GM12864 (cell line): ENCODE measurements at places on chromosomes 4 and X.

DNA sequence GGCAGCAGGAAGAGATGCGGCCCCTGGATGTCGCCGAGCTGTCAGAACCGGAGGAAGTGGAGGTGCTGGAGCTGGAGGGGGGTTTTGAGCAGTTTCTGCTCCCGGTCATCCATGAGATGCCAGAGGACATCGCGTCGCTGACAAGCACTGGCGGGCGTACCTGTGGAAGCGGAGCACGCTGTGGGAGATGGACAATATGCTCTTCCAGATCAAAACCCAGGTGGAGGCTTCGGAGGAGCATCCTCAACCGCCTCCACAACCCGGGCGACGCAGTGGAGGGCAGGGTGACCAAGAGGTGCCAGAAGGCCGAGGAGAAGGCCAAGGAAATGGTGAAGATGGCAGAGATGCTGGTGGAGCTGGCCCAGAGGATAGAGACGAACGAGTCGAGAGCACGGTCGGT, 7.6 kb upstream of the CCNQ start:
- no peak for DNase-seq

DNA sequence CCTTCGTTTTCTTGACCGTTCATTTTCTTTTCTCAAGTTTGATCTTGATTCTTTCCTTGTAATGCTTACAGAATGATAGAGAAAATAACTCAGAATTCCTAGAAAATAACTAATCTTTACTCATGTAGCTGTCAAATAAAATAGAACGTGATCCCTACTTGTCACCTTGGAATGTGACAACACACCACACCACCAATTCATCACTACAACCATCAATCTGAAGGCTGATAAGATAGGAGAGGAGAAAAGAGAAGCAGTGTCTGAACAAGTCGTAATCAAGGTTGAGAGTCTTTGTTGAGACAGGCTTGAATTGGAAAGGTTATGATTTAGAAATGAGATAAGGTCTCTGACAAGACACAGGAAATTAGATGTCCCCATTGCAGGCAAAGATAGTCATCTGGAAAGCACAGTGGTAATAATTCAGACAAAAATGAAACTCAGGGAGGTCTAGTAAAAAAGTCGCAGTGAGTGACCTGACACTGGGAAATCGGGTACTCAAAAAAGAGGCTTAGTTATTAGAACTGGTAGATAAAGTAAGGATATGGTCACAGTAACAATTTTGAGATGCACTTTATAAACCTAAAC, 456.2 kb downstream of the FAT4 start:
- DNase-seq, result no peak

- no peak for DNase-seq
Measured at GRCh38 chr4:74235135-74235534, 73.1 kb upstream of the EPGN start.

GRCh38 chrX:73817393-73818199, 254.6 kb downstream of the CHIC1 start:
- no peak for DNase-seq

DNA sequence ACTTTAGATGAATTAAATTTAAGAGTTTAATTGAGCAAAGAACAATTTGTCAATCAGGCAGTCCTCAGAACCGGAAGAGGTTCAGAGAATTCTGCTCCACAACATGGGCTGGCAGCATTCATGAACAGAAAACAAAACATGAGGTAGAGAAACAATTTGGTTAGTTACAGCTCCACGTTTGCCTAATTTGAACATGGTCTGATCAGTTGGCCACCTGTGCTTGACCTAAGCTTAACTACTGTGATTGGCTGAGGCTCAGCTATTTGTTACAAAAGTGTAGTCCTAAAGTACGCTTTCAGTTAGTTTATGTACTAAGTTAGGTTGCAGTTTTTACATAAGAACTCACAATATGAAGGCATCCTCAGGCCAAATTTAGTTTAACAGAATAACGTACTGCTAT, 258.6 kb downstream of the ADAM29 start:
- no peak for DNase-seq

- no peak for DNase-seq
Measured at GRCh38 chrX:40205471-40205870, 107.7 kb upstream of the BCOR start.

GRCh38 chrX:151039351-151039750, 56.2 kb downstream of the HMGB3 start:
- DNase-seq, result no peak

GRCh38 chrX:39577985-39578869, 519.5 kb downstream of the BCOR start:
- DNase-seq, result peak; percentile 27

DNA sequence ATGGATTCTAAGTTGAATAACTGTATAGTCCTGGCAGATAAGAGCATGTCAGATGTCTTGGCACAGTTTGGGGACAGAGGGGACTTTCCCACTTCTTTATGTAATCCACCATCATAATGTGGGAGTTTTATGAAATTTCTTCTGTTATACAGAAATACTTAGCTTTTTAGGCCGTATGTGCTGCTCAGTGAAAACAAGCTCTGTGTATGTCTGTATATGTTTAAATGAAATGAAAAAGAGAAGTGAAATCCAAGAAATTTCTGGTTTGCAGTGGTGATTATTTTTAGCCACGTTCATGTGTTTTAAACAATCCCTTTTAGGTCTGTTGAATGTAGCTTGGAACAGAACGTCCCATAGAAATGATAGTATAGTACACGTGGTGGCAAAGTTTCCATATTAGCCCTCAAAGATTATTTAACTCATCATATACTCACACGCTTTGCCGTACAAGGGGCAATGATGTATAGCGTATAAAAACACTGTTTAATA, 41.0 kb downstream of the GAB1 start:
- DNase-seq, result peak; percentile 64

DNA sequence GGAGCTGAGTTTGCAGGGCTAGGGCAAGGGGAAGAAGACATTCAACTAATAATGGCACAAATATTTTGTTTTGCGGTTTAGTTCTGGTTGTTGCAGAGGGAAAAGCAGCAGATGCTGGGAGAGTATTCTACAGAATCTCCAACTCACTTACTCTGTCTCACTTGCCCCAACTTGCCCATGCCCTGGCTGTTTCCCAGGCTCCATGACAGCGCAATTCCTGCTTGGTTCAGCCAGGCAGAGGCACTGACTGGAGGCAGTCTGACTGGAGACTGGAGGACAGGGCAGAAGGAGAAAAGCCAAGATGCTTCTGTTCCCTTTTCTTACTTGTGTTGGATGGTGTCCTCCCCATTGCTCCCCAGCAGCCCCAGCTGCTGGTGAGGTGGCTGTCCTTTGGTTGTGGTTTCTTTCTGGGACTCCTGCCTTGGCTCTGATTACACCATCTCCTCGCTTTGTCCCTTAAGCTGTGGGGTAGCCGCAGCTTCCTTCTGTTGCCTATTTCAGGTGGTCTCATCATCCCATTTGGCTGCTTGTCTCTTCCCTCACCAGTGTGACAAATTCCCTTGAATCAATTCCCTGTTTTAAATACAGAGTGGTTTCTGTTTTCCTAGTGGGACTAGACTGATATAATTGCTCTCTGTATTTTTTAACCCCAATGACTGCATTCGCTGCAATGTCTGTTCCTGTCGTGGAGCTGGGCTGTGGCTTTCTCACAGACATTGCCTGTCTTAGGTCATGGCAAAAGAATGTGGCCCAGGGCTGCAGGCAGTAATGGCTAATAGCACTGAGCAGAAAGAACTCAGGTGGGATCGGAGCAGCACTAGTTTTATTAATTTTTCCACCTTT, 24.2 kb upstream of the RASL11B start:
- DNase-seq, result no peak

GRCh38 chrX:154348114-154348531, 26.3 kb downstream of the FLNA start:
- DNase-seq, result no peak

DNA sequence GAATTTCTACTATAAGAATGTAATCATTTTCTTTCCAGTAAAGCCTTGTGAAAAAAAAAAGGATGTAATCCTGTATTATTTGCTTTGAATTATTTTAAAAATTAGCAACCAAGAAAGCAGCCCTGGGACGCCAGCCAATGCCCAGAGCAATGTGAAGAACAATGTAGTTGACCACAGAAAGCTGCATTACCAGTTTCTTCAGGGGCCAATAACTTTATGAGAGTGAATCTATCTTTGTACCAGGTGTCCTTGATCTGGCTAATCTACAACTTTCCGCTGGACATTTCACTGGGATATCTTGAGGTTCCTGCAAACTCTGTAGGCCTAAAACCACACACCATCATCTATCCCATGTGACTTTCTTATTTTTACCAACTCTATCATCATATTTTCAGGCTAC, 7.6 kb upstream of the KLHL2 start:
- DNase-seq, result no peak

DNA sequence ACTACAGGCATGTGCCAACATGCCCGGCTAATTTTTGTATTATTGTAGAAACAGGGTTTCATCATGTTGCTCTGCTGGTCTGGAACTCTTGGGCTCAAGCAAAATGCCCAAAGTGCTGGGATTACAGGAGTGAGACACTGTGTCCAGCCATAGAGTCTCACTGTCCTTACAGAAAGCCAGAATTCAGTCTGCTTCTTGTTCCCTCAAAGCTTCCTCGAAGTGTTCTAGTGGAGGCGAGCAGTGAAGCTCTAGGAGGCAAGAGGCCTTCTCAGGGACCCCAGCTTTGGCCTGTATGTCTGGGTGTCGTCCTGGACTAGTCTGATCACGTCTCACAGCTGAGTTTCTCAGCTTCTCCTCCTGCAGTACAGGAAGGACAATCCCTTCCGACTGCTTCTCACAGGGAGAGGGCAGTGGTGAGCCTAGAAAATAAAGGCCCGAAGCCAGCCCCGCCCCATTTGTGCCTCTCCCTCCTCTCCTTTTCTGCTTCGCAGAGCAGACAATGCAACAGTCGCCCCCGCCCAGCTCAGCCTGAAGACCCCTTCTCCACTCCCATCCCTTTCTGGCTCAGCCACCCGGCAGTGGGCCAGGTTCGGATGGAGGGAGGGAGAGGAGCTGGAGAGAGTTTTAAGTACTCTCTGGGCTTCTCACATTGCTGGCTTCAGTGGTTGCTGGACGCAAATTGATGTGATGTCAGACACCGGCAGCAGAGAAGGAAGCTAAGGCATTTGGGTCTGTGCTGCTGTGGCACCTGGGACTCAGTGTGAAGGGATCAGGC, 11.1 kb upstream of the FAM3A start:
- DNase-seq, result no peak

- no peak for DNase-seq
Measured at GRCh38 chr4:152928286-152928685, 7.8 kb upstream of the FHDC1 start.

DNA sequence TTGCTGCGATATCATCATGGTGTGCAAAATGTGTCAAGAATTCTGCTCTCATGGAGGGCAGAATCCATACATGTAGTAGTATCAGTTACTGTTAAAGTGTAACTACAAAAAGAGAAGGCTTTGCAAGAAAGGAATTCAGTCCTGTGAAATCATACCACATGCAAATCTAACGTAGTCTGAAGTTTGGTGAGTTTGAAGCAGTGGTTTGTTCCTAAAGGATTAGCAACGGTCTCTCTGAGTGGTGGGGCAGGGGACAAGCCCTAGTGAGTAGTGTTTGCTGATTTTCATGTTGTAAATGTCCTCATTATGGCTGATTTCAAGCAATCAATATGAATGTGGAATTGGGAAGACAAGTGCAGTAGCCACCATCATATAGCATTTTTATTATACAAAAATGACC, 47.1 kb upstream of the CLNK start:
- no peak for DNase-seq

- DNase-seq, result no peak
Measured at GRCh38 chrX:111581086-111581485, 69.6 kb downstream of the SERTM2 start.

- peak; percentile 15 for DNase-seq
Measured at GRCh38 chr4:37073226-37073840, 171.2 kb upstream of the NWD2 start.

DNA sequence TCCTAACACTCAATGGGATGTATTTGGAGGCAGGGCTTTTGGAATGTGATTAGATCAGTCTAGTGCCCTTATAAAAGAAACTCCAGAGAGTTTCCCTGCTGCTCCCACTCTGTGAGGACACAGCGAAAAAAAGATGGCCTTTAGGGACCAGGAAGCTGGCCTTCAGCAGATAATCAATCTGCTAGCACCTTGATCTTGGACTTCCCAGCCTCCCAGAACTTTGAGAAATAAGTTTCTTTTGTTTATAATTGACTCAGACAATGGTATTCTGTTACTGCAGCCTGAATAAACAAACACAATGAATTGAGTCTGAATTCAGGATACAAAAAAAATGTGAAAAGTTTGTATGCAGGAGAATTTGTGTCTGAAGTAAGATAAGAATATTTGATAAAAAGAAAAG, 842.1 kb downstream of the FSTL5 start:
- no peak for DNase-seq

DNA sequence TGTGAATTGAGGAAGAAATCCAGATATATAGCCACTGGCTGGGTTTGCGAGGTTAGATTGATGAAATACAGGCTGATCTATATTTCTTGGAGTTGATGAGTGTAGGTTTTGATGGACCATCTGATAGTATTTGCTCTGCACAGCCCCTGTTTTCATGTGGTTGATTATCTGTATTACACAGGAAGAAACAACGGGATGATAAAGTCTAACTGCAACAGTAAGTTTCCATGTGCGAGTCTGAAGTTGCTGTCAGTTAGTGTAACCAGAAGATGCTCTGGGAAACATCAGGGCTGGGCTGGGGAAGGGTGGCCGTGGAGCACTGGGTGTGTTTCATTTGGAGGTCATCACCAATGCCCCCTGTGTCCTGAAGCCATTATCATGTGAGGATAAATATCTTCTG, 148.4 kb upstream of the SFRP2 start:
- DNase-seq, result no peak

DNA sequence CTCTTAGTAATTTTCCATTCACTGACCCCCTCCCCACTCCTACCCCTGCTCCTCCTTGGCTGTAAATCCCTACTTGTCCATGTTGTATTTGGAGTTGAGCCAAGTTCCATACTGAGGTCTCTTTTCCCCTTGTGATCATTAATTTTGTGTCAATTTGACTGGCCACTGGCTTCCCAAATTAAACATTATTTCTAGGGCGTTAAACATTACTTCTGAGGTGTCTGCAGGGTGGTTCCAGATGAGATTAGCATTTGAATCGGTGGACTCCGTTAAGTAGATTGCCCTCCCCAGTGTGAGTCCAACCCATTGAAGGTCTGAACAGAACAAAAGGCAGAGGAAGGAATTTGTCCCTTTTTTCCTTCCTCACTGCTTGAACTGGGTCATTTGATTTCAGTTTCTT, 25.7 kb downstream of the SLC39A8 start:
- no peak for DNase-seq

DNA sequence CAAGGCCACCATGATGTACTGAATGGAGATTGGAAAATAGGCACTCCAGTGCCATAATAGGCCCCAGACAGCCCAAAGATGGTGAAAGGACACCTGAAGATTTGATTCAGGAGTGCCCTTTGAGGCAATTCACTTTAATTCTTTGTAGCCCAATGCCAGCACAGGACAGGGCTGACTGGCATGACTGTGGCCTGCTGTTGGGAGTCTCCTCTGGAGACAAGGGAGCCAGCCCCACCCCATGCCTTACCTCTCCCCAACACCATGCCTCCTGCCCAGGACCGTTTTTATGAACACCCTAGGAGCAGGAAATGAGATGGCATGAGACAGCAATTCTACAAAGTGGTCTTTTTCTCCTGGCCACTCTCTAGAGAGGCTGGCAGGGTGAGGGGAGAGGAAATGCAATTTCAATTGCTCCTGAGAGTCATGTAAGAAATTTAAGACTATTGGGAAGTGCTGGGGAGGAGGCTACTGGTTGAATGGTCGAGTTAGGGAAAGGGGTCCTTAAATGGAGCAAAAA, 94.2 kb upstream of the MAMLD1 start:
- DNase-seq, result no peak

GRCh38 chr4:185566425-185566824, 31.1 kb upstream of the PDLIM3 start:
- no peak for DNase-seq
